ENCODE measurements at places on chromosomes 2 and 18.

GRCh38 chr2:142853912-142854311, 23.6 kb upstream of the KYNU start:
- DNase-seq: no peak

GRCh38 chr2:47238638-47239037, 83.5 kb upstream of the STPG4 start:
- DNase-seq: no peak

DNA sequence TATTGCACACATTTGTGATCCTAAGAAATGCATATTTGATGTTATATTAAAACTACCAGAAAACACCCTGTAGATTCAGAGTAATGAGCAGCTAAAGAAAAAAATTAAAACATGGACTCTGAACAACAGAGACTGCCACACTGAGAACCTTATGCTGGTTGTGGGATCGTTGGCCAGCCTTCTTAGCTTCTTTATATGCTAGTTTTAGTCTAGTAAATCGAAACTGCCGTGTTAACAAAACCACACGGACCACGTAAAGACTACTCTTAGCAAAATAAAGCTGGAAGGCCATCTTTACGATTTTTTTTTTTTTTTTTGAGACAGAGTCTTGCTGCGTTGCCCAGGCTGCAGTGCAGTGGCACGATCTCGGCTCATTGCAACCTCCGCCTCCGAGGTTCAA, 22.8 kb downstream of the PER2 start:
- no peak for DNase-seq

- no peak for DNase-seq
Measured at GRCh38 chr2:45124456-45124855, 115.2 kb upstream of the SIX2 start.

DNA sequence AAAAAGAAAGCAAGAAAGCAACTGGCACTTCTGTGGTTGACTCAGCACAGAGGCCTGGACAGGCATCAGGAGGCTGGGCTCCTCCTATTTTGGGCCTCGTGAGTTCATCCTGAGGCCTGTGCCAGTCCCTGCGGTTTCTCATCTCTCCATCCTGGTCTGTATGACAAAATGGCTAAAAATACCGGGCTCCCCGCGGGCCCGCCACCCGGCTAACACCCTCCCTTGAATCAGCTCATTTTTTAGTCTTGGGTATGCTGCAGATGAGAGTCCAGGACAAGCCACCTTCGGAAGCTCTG, 62.3 kb upstream of the YWHAQ start:
- no peak for DNase-seq

DNA sequence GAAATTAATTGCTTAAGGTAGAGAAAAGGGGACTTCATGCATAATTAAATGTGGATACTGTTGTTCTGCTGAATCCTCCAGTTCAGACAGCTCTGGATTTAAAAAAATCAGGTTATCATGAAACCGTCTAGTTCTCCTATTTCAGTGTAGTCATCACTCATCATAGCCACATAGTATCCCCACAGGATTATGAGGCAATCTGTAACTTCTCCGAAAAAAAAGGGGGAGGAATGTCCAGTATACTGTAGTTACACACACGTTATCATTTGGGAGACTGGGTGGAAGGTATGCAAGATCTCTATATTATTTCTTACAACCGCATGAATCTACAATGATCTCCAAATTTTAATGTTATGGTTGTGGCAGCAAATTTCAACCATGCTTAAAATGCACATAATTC, 114.0 kb downstream of the HIBCH start:
- DNase-seq: no peak

DNA sequence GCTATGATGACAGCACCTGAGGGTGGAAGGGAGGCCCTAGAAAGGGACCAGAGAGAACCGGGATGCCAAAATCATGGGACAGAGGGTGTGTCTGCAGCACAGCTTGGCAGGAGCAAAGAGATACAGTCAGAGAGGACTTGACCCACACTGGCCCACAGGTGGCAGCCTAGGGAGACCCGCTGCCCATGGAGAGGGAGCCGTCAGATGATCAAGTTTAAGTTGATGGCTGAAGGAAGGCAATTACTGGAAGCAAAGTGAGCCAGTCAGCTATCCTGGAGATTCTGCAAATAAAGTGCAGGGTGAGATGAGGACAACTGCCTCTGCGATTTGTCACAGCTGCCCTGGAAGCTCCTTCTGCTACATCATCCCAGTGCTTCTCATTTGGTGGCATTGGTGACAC, 74.0 kb downstream of the CMPK2 start:
- DNase-seq: no peak

DNA sequence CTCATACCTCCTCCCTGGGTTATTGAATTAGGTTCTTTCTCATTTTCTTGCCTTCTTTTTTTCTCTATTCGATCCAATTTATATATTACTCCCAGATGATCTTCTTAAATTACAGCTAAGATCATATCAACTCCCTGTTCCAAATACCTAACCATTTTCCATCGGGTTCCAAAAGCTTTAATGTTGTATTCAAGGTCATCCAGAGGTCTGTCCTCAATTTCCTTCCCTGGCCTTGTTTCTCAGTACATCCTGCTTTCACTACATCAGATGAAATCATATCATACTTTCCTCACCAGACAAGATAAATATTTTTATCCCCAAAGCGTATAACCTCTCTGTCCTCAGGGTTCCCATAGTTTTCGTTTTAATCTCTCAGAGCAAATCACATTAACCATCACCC, 36.3 kb upstream of the GREB1L start:
- DNase-seq: no peak

DNA sequence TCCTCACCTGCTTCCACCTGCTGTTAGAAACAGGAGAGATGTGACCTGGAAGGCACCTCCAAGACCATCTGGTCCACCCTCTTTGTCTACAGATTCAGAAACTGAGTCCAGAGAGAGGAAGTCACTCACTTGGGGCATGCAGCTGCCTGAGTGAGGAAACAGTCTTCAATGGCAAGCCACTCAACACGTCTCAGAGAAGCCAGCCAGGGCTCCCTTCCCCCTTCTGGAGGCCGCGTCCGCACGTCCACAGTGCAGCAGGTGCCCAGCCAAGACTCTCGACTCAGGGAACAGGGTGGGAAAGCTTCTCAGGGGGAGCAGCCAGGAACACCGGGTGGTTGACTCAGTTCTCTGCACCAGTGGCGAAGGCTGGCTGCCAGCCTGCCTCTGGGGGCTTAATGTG, 201.7 kb downstream of the BCL11A start:
- DNase-seq: no peak

DNA sequence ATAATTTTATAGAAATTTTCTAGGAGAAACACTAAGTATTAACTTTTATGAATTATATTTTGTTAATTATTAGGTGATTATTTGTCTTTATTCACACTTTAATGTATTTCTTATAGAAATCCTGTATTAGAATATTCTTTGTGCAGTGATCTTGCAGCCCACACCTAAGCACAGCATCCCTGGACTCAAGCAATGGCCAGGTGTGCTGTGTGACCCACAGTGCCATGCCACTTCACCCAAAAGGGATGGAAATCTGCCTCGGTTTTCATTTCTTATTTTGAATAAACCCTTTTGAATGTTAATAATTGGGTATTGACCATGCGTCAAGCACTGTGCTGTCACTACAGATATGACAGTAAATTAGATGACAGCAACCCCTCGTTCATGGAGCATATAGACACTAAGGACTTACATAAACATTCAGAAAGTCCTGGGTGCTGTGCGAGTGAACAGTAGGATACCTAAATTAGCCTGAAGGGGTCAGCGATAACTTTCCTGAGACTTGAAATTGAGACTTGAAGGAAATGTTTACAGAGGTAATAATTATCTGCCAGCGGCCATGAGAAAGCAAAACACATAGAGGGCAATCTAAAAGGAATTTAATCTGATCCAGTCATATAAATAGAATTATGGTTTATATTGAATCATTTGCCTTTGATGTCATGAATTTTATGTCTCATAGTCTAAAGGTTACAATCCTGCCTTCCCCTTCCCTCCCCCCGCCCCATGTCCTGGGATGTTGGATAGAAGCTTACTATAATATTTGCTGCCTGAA, 52.7 kb upstream of the CALCRL start:
- DNase-seq: no peak

- no peak for DNase-seq
Measured at GRCh38 chr18:12640881-12641200, 17.1 kb downstream of the SPIRE1 start.

GRCh38 chr2:36710858-36711515, 14.5 kb downstream of the VIT start:
- DNase-seq: no peak

DNA sequence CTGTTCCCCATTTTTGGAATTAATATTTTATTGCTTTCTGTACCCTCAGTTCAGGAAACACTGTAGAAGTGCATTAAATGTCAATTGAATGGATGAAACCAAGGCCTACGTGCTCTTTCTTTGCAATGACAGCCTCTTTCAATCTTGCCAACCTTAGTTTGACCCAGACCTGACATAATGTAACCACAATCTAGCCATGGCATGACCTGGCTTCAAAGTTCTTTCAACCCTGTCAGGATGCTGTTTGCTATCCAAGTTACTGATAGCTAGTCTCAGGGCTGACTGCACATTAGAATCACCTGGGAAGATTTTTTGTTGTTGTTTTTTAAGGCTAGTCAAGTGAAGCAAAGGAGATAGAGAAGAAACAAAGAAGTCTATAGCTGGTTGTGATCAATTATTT, 190.9 kb upstream of the PKDCC start:
- no peak for DNase-seq

GRCh38 chr2:222318712-222319585, 20.2 kb upstream of the PAX3 start:
- peak; percentile 33 for DNase-seq

DNA sequence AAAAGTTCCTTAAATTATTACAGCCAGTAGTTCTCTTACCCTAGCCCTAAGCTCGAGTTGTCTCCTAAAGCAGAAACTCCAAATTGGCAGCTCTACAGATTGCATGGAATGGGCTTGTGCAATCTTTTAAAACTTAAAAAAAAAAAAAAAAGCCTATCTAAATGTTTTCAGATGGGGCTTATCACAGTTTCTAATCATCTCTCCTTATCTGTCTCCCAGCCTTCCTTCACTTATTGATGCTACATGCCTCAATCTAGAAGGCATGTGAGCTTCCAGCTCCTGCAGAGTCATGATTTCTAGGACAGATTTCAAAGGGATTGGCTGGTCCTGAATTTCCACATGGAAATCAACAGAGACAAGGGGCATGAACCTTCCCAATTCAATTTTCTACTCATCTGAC, 33.1 kb upstream of the PELI1 start:
- DNase-seq: no peak

DNA sequence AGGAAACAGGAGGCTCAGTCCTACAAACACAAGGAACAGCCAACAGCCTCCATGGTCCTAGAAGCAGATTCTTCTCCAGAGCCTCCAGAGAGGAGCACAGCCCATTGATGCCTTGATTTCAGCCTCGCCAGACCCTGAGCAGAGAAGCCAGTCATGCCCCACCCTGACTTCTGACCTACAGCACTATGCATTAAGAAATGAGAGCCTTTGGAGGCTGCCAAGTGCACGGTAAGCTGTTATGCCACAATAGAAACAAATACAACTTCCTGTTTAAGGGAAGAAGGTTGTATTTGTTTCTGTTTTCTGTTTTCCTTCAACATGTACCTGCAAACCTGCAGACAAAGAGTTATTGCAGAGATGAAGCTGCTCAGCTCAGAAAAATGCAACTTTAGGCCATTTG, 181.3 kb upstream of the AGAP1 start:
- DNase-seq: no peak

DNA sequence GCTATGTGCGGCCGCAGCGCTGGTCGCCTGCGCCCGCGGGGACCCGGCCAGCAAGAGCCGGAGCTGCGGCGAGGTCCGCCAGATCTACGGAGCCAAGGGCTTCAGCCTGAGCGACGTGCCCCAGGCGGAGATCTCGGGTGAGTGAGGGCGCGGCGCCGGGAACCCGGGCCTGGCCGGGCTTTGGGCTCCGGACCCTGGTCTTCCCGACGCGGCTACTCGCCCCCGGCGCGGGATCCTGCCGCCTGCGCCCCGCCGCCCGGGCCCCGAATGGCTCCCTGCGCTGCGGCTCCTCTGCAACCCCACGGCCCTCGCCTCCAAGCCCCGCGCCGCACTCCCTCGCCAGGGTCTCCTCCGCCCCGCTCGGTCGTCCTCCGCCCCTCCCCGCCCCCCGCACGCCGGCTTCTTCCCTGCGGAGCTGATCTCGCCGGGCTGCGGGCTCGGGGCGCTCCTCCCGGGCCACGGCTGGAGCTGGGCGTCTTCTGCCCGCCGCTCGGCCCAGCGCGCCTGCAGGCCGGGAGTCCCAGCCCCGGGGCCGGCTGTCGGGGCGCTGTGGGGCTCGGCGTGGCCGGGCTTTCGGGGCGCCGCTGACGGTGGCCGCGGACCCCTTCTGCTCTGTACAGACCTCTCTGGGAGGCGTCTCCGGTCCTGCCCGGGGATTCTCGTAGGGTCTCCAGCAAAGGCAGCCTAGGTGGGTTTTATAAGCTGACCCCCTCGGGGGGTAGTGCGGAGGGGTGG, 652 bp downstream of the GPC1 start:
- no peak for DNase-seq

- DNase-seq: no peak
Measured at GRCh38 chr2:239905884-239906654, 119.1 kb downstream of the NDUFA10 start.

DNA sequence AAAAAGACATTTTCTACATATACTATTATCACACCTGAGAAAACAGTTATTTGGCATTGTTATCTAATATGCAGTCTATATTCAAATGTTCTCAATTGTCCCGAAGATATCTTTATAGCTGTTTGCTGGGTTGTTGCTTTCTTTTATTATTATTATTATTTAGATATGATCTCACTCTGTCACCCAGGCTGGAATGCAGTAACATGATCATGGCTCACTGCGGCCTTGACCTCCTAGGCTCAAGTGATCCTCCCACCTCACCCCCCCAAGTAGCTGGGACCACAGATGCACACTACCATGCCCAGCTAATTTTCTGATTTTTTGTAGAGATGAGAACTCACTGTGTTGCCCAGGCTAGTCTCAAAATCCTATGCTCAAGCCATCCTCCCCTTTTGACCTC, 19.9 kb downstream of the GPATCH11 start:
- DNase-seq: no peak

GRCh38 chr2:26807788-26808460, 22.1 kb downstream of the CENPA start:
- no peak for DNase-seq

DNA sequence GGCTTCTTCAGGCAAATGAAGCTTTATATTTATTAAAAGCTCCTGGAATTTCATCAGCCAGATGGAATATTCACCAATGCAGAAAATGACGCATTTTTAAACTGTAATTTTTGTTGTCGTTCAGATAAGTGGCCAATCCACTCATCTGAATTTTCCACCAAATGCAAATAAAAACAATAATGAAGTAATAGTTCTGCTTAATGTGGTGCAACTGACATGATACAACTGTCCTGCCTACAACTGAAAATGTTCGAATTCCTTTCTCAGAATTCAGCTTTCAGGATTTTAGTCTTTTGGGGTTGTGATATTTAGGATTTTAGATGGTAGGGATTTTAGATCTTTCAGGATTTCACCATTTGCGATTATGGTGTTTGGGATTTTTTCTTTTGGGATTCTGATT, 27.1 kb upstream of the PUM2 start:
- no peak for DNase-seq

DNA sequence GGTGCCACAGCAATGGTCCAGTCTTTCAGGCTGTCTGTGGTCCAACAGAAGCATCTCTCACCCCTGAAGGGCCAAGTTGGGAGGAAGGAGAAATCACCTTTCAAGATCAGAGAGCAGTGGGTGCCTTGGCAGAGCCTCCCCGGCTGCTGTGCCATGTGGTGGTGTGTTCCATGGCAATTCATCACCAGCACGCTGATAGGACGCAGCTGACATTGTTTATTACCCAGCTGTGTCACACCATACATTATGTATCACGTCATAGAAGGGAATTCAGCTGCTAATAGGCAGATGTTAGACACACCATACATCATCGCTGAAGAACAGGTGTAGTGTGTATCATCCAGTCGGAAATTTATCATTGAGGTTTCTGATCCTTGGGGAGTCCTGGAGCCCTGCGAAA, 29.6 kb upstream of the RPL31 start:
- DNase-seq: no peak

Measured in NCI-H1092 (cell line).